ENCODE measurements at places on chromosomes 1 and 21. TPM values are rescaled to one million over a fixed set of nuclear protein-coding genes. Genes with fewer than 3 reads are reported as not detected.

The PADI2 gene
- 507 TPM for total RNA-seq

The UBE4B gene
- 54.7 TPM for total RNA-seq

The ERG gene
- total RNA-seq = 0.49 TPM

The RHD gene
- total RNA-seq = not detected

The CLDN8 gene
- total RNA-seq = not detected

GRCh38 chr1:92480813-92481598 lies 5.7 kb downstream of the GFI1 start:
- no peak for DNase-seq

DNA sequence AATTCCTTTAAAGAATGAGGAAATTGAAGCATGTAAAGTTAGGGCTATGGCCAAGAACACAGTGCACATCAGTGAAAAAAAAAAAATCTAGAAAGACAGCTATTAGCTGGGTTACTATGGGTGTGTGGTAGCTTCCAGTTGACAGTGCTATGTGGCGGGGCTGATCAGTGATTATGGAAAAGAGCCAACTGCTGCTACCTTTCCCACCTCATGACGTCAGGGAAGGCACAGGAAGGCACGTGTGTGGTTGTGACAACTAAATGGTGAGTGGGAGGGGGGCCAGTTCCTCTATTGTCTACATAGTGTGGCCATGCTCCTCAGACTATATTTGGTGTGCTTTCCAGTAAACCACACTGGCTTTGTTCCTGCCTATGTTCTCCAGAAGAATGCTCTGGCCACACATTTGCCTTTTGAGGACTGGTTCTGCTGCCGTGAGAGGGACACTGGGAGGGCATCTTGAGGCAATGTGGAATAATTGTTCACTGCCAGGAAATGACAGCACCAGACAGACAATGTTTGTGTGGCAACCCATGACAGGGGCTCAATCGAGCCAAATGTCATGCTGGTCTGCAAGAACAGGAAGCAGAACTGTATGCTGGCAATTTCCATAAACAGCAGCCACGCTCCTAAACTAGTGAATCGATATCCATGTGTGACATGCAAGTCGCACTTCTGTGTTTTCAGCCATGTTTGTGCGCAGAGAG lies 3.0 kb upstream of the SDE2 start:
- no peak for DNase-seq

GRCh38 chr1:18322368-18323032 lies 158.2 kb upstream of the KLHDC7A start:
- no peak for DNase-seq

DNA sequence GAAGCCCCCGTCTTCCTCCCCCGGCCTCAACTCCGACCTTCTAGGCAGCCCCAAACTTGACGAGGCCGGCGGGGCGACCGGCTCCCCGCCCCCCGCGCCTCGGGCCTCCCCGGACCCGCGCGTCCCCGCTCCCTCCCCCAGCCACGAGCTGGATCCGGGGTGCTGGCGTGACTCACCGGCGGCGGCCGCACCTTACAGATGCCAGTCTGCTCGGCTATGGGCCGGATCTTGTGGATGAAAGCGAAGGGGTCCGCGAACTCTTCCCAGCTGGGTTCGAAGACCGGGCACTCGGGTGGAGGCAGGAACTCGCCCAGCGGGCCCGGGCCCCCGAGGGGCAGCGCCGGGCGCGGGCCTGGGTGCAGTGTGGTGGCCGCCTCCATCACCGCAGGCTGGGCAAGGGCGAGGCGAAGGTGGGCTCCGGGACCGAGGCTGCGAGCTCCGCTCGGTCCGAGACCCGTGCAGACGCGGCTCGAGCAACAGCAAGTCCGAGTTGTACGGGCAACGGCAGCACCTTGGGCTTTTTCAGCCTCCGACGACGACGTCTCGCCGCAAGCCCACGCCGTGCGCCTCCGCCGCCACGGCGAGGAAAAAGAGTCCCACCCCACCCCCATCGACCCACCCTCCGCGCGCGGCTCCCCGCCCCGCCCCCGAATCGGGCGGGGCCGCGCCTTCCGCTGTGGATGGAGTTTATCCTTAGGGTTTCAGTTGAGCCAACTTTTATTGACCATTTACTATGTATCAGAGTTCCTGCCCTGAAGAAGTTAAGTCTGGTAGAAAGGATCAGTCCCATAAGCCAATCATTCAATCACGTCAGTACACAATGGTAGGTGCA lies at the start of gene KDM5B:
Gene KDM5B, minus strand, starts transcription at position 496 of the 832 bp plus-strand sequence. Its CDS starts 116 bp downstream, at position 380.
- peak; percentile 45 for DNase-seq

DNA sequence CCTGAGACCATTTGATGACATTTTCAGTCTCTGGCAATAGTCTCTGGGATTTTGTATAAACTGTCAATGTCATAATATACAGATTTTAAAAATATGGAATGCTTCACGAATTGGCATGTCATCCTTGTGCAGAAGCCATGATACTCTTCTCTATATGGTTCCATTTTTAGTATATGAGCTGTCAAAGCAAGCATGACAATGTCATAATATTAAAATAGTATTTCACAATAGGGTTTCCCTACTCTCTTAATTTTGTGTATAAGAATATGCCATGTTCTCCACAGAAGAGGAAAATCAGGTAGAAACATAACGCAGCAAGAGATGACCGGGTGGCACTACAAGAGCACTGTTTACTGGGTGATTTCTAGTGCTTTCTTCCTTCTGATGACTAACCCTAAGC lies 8.3 kb upstream of the DIPK1A start:
- no peak for DNase-seq

DNA sequence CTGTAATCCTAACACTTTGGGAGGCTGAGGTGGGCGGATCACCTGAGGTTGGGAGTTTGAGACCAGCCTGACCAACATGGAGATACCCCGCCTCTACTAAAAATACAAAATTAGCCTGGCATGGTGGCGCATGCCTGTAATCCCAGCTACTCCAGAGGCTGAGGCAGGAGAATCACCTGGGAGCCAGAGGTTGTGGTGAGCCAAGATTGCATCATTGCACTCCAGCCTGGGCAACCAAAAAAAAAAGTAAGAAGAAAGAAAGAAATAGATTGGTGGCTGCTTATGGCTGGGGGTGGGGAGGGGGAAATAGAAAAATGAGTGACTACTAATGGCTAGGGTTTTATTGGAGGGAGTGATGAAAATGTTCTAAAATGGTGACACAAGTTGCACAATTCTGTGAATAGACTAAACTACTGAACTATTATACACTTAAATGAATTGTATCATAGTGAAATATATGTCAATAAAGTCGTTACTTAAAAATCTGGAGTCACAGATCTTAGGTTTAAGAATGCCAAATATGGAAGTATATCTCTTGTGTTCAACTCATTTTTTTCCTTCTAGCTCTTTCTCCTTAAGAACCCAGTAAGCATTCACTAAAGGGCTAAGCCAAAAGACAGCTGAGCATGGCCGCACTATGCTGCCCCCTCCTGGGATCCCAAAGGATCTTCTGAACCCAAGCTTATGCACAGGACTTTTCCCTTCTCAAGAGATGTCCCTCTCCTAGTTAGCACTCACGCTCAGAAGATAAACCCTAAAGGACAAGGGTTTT lies 3.2 kb upstream of the NPL start:
- peak; percentile 38 for DNase-seq

GRCh38 chr1:69492286-69492685 lies 75.4 kb upstream of the LRRC7 start:
- no peak for DNase-seq

DNA sequence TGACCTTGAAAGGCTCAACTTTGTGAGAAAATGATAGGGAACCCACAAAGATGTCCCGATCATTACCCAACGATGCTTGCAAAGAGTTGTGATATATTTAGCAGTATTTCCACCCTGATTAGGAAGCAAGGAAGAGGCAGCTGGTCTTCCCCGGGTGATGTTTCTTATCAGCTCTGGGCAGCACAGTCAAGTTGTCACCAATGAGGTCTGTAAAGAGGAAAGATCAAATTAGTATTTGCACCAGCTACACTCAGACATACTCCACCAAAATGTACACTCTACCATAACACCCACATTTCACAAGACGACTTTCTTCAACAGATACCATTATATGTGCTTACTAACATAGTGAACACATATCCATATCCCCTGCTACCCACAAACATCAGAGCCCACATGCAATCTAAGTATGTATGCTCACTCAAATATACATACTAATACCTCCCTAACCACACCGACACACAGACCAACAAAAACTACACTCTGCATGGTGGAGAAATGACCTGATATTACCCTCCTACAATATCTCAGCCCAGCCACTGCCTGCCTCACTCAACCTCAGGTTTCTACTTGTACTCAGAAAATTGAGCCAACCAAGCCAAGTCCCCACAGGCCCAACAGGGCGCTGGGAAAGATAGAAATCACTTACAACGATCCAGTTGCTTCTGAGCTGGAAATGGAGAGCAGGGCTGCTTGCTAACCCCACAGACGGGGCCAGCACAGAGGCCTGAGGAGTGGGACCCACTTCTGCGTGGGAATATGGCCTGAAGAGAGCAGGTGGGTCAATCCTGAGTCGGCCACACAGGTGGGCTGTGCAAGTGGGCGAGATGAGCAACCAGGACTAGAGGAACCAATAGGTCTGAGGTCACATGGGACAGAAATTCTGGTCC lies 4.6 kb upstream of the BTG2 start:
- no peak for DNase-seq

DNA sequence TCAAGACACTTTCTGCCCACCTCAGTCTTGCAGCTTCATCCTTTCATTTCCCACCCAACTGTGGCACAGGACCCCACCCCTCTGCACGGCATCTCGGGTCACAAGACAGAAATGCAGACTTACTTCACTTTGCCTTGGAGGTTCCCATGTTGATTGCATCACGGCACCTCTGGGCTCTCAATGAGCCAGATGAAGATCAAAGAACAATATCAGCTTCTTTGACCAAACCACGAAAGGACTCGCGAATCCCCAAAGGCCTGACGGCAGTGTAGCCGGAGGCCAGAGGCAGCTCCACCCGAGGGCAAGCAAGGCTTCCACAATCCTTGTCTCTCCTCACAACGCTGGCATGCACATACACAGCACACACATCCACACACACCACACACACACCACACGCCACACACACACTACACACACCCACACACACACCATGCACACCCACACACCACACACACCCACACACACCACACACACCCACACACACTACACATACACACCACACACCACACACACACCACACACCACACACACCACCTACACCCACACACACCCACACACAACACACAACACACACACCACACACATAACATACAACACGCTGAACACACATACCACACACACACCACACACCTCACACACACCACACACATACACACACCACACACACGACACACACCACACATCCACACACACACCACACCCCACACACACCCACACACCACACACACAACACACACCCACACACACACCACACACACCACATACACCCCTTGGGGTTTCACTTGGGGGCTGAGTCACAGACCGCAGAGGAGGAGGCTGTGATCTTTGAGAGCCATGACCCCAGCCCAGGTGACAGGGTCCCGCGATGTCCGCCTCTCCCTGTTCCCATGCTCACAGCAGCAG lies 35.8 kb downstream of the UBASH3A start:
- no peak for DNase-seq

GRCh38 chr1:114033216-114033706 lies 54.0 kb downstream of the OLFML3 start:
- DNase-seq = peak; percentile 10

DNA sequence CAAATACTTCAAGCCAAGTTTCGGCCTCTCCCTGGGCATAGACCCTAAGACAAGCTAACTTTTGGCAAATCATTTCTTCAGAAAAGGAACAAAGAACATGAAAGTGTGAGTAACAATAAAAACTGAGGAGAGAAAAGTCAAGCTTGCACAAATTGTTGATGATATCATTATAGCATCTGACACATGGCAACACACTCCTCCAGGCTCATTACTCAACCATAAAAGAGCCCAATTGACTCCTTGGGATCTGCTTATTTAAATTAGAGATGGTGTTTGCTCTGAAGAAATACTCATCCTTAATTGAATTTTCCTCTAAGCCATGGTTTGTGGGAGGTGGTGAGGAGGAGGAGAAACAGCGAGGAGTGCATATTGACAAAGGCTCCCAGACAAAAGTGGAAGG lies 54.5 kb downstream of the TNFSF4 start:
- no peak for DNase-seq

DNA sequence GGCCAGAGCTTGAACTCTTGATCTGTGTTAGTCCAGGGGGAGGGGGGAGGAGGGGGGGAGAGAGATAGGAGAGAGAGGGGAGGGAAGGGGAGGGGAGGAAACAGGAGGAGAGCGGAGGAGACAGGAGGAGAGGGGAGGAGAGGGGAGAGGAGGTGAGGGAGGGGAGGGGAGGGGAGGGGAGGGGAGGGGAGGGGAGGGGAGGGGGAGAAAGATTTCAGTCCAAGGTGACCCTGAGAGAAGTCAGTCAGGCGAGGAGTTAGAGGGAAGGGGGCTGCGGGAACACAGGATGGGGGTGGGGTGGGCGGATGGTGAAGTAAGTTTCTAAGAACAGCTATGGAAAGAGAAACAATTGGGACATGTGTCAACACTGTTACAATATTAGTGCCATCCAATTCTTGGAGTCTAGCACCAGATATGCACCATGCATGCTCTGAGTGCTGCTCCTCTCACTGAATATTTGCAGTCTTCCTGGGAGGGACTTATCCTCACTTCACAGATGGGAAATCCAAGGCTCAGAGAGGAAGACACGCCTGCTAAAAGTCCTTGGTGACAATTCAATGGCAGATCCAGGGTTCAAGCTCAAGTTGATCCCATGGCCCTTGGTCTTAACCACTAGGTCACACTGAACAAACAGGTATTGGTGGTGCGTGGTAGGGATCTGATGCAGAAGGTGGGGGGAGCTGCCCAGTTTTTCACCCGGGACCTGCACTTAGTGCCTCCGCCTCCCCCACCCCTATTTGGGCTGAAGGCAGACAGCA lies 42.5 kb upstream of the ECE1 start:
- DNase-seq = no peak

DNA sequence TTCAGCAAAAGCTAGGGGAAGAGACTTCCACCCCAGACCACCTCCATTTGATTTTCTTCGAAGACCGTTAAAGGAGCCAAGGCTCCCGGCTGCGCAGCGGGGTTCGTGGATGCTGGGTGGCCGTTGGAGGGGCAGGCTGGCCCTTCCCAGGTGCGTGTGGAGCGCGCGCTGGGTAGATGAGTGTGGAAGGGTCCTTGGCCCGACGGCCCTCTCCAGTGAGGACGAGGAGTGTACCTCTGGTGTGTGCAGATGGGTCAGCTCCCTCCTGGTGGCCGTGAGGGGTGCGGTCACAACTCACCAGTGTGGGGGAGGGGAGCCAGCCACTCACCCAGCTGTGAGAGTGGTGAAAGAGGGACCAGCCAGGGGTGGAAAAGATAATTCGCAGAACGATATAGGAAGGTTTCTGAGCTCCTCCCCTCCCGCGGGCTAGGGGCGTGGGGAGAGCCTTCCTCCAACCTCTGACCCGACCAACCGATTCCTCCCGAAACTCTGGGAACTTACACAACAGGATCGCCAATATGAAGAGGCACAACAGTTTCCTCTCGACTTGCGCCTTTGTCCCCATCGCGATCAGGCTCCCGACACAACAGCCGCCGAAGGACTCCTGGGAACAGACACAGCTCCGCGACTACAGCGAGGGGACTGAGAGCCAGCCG lies at the start of gene F11R:
Gene F11R, minus strand, starts transcription at position 644 of the 656 bp plus-strand sequence. Its CDS starts 79 bp downstream, at position 565.
- no peak for DNase-seq

All from Panc1 (cell line).